Left lobe of liver (tissue), 2 donors: ENCODE measurements at places on chromosomes 11 and 22. TPM values are rescaled to one million over a fixed set of nuclear protein-coding genes. Genes with fewer than 3 reads are reported as not detected.

Gene OR8A1
- total RNA-seq, result not detected

Gene HSPB2
- 0.13 TPM for total RNA-seq

Gene SCGB1C1
- not detected for total RNA-seq

Gene OR51B2
- total RNA-seq, result not detected

DNA sequence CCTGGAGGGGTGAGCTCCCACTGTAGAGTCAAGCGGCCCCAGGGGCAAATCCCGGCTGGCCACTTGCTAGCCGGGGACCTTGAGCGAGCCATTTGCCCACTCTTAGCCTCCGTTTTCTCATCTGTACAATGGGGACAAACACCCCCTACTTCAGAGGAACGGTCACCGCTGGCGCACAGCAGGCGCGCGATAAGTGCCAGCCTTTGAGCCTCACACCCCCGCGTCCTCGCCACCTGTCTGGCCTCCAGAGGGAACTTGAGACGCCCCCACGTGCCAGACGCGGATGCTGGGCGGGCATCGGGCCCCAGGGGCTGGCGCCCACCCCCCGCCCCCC is 72.6 kb upstream of the TCF20 start:
- DNase-seq, result no peak

DNA sequence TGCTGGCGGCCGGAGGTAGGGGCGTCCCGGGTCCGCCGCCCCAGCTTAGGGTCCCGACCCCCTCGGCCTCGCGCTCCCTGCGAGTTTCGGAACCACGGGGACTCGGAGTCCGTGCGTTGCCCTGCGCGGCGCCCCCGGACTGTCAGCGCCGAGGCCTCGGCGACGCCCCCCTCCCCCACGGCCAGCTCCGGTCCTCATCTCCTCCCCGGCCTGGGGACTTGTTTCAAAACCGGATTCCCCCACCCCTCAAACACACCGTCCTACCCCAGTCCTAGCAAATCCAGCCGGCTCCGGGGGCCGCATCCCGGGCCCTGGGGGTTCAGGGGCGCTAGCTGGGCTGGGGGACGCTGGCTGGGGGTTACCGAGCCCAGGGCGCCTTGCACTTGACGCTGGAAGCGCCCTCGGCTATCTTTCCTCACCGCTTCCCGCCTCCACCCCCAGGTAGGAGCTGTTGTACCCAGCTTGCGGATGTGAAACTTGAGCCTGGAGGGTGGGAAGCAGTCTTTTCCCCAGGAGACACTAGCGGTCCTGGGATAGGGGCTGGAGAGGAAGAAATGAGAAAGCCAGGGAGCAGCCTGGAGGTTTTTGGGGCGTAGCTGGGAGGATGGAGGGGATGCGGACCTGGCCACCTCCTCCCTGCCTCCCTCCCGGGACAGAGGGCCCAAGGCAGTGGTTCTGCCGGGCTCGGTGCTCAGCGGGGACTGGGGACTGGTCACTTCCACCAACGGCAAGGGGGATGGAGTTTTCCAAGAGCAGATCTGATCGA is 550 bp downstream of the FBLN1 start:
- no peak for DNase-seq

- no peak for DNase-seq
Measured at GRCh38 chr11:10786451-10786850, 22.3 kb downstream of the EIF4G2 start.

DNA sequence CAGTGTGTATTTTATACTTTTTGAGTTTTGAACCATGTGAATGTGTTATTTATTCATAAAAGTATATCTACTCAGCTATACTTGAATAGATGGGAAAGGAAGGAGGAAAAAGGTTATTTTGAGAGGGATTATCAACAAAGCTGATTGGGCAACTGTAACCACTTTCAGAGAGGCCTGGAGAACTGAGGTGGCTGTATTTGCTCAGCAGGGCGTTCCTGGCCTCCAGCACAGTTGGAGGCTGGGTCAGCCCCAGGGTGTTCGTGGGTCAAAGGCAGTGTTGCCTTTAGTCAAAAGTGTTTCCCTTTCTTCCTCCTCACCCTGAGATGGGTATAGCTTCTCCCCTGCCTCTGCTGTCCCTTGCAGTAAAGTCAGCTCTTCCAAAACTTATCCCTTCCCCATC is 26.7 kb downstream of the ASCC2 start:
- DNase-seq, result peak; percentile 88

- DNase-seq, result no peak
Measured at GRCh38 chr11:102669664-102670063, 35.9 kb downstream of the MMP27 start.

GRCh38 chr11:17384002-17384511 is 4.4 kb downstream of the KCNJ11 start:
- DNase-seq, result peak; percentile 80

DNA sequence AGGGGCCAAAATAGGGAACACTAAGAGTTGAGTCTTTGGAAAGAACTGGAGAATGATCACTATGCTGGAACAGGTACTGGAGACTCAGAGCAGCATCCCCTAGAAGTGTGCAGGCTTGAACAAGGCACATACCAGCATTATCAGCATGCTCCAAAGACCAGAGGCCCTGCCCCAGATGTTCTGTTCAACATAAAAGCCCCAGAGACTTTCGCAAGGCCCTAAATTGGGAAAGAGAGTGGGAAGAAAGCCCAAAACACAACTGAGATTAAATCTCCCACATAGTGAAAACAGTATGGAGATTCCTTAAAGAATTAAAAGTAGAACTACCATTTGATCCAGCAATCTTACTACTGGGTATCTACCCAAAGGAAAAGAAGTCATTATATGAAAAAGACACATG is 9.4 kb downstream of the CNGA4 start:
- DNase-seq, result peak; percentile 53

- no peak for DNase-seq
Measured at GRCh38 chr11:93005239-93005638, 35.8 kb downstream of the MTNR1B start.

DNA sequence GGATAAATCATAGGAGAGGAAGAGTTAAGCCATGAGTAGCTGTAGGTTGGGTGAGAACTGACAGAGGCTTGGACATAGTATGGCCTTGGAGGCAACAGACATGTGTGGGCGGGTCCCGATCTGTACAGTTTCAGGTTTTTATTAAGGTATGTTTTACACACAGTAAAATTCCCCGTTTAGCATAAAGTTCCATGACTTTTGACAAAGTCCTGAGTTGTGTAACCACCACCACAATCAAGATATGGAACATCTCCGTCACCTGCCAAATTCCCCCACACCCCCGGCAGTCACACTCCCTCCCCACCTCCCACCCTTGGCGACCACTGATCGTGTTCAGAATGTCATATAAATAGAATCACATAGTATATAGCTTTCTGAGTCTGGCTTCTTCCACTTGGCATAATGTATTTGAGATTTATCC is 68.1 kb downstream of the GRIK4 start:
- no peak for DNase-seq

DNA sequence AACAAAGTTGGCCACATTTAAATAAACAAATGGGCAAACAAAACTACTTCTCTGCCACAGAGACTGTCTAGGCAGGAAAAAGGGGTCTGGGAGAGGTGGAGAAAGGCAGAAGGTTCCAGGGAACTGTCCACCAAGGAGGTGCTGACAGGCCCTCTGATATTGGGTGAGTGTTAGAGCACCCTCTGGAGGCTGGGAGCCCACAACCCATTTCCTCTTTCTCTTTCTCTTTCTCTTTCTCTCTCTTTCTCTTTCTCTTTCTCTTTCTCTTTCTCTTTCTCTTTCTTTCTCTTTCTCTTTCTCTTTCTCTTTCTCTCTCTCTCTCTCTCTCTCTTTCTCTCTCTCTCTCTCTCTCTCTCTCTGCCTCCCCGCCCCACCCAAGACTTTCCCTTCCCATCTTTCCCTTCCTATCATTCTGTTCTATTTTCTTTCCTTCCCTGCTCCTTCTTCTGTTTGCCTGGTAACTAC is 912.8 kb downstream of the DLG2 start:
- DNase-seq, result no peak

DNA sequence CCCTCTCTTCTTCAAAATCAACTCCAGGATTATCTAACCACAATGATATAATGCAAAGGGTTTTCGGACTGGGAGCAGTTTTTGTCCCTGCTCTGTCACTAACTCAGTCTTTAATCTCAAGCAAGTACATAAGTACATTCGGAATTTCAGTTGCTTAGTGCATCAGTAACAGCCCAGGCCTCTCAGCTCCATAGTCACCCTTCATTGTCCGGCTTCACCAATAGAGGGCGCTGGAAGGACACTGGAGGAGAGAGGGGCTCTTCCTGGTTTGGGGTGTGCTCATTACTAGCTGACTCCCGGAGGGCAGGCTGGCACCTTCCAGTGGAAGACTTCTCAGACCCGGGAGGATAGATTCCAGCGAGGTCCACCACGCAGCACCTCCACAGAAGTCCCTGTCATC is 90.4 kb upstream of the PDGFD start:
- no peak for DNase-seq

- DNase-seq, result no peak
Measured at GRCh38 chr22:42284643-42285181, 14.3 kb upstream of the TCF20 start.
